Renal cortex interstitium (tissue), 15 donors: ENCODE measurements at places on chromosomes 16 and 17.

DNA sequence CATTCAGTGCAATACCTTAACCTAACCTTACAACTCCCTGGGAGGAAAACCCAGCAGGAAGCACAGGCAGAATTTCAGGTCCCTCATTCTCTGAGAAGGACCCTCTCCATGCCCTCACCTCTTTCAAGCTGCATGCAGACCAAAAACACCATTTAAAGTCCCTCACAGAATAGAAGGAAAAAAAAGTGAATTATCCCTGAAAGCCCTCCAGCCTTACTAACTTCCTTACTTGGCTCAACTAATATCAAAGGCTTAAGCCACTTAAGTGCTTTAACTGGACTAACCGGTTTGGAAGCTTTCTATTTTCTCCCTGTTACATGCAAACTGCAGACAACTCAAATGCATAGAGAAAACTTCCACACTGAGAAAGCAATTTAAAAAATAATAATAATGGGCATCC, 60.5 kb downstream of the ADAMTS18 start:
- DNase-seq = no peak

GRCh38 chr17:82345151-82345976, 11.8 kb upstream of the SECTM1 start:
- DNase-seq = no peak

- DNase-seq = no peak
These were observed 27.0 kb downstream of the CCR7 start for GRCh38 chr17:40538019-40538935.

DNA sequence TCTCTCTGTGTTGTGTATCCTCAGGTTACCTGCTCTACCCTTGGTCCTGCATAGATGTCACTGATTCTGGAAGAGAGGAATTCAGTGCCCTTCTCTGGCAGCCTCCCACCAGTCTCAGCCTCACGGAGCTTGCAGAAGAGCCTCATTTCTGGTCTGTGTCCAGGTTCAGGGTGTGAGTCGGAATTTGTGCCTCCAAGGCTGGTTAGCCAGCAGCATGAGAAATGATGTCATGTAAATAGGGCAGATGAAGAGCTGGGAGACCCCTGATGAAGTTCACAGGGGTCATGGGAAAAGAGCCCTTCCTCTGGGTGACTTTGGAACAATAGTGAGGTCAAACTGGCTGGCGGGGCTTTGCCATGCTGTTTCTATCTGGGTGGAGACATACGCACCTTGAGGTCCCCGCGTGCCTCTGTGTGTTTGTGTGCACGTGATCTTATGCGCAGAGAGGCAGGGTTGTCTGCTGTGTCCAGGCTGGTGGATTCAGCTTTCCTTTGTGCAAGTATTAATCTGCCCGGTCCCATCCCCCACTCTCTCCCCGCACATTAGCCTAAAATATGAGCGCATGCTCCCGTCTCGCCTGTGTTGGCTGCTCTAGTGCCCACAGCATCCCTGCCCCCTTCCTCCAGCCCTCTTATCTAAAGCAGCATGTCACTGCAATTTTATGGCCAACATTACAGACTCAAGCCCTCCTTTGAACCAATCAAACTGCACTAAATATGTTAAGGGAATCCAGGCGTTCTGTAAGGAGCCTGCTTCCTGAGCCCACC, 256.3 kb upstream of the ZFHX3 start:
- no peak for DNase-seq

DNA sequence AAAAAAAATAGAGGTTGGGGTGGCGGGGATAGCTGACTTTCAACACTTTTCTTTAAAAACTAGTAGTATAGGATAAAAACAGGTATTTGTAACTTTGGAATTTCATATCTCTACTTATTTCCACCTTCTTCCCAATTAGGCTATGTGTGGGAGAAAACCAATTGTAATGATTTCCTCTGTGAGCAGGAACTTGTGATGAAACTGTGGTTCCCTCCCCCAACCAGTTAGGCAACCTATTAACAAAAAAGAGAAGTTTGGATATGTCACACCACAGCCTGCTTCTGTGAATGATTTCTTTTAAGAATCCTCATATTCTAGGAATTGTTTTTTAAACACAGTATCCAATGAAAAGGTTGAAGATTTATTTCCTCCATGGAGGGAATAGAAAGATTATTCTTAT, 1.9 kb downstream of the IGSF6 start:
- no peak for DNase-seq

DNA sequence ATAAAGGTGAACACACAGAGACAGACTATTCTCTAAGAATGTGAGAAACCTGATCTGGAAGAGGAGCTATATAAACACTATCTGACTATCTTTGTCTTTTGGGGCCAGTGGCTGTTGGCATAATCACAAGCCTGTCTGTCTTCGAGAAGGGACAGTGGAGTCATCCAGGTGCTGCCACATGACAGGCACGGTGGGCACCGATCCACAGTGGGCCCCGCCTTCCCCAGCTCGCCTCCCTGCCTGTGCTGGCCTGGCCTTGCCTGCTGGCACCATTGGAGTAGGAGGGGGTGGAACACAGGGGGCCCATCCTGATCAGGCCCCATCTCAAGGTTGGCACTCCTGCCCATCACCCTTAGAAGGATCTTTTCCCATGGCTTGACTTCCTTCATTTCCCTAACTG, 112.8 kb downstream of the CCDC182 start:
- DNase-seq = no peak

DNA sequence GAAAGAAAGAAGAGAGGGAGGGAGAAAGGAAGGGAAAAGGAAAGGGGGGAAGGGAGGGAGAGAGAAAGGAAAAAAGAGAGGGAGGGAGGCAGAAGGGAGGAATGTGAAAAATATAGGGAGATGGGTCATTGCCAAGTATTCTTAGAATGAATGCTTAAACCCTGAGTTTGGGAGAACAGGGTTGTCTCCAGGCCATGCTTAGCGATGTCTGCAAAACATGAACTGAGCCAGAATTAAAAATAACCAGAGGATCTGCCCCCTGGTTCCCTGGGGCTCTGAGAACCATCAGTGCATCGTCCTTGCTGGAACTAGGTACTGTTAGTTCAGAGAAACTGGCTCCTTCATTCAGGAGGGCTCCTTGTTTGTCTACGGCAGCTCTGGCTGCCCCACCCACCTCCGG, 170.4 kb downstream of the IRX5 start:
- peak; percentile 33 for DNase-seq

DNA sequence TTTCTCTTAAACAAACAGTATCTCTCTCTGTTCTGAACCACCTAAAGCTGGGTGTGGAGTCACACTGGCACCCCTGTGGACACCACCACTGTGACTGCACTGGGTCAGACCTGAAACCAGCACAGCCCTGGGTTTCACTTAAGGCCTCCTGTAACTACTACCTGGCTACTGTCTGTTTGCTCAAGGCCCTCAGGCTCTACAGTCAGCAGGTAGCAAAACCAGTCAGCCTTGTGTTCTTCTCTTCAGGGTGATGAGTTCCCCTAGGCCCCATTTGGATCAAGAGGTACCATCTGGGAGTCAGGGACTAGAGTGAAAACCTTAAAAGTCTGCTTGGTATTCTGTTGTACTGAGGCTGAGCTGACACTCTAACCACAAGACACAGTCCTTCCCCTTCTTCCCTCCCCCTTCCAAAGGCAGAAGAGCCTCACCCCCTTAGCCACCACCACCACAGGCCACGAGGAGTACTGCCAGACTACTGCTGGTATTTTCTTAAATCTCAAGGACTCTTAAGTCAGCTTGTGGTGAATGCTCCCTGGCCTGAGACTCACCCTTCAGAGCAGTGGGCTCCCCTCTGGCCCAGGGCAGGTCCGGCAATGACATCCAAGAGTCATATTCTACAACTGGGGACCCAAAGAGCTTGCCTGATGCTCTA, 153.2 kb upstream of the MON1B start:
- no peak for DNase-seq

DNA sequence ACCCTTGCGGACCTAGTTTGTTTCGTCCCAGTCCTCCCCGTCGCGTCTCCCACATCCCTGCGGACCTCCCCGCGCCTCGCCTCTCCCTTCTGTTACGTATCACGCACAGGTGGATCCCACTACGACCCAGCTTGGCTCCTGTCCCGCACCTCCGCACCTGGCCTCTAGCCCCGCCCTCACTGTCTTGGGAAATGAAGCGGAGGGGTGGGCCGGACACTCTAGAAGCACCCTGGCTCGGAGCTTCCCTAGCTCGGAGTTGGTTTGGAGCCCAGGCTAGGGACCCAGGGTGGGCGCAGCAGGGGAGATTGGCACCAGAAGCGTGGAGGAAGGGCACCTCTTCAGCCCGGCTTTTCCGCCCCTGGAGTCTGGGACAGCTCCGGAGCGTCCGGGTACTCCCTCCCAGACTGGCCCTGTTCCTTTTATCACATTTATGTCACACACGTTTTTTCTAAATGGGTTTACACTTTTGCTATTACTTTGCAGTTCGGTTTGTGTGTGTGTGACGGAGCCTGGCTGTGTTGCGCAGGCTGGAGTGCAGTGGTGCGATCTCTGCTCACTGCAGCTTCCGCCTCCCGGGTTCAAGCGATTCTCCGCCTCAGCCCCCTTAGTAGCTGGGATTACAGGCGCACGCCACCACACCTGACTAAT, 1.4 kb upstream of the CEMP1 start:
- no peak for DNase-seq

DNA sequence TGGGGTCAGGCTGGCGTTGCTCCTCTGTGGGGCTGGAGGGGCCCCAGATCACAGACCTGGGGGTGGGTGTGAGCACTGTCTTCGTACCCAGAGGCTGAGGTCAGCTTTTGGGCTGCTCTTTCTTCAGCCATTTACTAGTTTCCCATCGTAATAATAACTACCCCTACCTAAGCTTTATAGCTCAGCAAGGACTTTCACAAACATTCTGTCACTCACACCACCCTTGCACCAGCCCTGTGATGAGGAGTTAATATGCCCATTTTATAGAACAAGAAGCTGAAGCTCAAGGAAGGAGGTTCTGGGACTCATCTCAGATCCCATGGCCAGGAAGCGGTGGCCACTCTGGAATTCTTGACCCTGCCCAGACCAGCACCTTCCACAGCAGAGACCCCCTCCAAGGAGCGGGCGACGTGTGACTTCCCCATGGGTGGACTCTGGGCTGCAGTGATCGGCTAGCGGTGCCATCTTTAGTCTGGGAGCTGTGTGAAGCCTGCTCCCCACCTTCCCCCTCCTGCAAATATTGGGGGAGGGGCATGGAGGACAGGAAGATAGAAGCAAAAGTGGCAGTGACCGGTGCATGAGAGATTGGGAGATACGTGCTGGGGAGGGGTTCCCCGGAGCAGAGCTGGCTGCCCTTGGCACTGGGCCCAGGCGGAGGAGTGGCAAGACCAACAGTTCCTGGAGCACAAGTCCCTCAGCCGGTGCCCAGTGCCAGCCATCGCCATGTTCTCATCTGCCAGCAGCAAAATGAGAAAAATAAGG, 81.8 kb upstream of the TOB1 start:
- no peak for DNase-seq

- DNase-seq = no peak
These were observed 91.6 kb downstream of the OR1D5 start for GRCh38 chr17:2971851-2972250.

DNA sequence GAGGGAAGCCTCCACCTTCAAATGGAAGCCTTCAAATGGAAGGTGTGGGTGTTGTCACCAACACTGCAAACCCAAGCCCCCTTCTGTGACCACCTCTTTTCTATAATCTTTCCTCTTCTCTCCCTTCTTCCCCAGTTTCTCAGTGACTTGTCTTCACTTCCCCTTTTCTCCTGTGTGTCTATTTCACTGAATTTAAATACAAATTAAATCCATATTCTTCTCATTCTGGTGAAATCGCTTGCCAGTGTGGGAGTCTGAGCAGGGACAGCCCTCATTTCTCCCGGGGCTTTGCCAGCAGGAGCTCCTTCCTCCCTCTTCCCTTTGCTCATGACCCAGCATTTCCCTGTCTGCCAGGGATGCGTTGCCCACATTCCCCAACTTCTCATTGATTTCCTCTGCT, 6.4 kb upstream of the ITGAX start:
- DNase-seq = no peak

DNA sequence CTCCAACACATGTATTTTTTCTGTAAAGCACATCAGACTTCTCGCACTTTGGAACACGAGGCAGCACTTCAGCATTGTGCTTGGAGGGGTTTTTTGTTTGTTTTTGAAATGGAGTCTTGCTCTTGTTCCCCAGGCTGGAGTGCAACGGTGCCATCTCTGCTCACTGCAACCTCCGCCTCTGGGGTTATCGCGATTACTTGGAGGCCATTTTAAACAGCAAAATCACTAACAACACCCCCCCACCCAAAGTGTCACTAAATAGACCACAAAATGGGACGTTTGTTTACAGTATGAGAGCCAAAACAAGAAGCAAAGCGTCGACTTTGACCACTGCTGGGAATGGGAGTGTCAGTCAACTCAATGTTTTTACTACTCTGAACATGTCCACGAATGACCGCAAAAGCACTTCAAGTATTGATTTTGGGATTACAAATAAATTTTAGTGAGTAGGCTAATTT, 9.0 kb upstream of the C16orf87 start:
- no peak for DNase-seq

- DNase-seq = no peak
These were observed 601.5 kb upstream of the SOX9 start for GRCh38 chr17:71519285-71519684.

- no peak for DNase-seq
These were observed 13.1 kb downstream of the SKA2 start for GRCh38 chr17:59141860-59142259.

- no peak for DNase-seq
These were observed 11.8 kb downstream of the HSD11B2 start for GRCh38 chr16:67442581-67443255.

- no peak for DNase-seq
These were observed 7.0 kb downstream of the IRX6 start for GRCh38 chr16:55330781-55331647.

DNA sequence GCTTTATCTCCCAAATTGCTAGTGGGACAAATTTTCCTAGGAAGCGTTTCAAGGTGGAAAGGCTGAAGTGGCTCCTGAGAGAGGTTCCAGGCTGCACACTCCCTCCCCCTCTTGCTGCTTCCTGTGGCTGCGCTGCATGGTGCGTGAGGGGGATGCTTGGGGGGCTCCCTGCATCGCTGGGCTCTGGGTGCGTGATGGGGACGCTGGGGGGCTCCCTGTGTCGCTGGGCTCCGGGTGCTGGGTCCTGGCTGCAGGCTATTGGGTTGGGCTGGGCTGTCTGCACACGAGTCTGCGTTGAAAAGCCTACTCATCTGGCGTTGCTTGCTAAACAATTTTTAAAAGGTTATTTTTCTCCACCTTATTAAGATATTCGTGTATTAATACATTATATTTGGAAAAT, 30.1 kb downstream of the NDEL1 start:
- DNase-seq = no peak

- DNase-seq = no peak
These were observed 13.3 kb downstream of the WIPI1 start for GRCh38 chr17:68443972-68444464.

GRCh38 chr16:62974424-62974823, 938.2 kb upstream of the CDH8 start:
- DNase-seq = no peak

- DNase-seq = no peak
These were observed 21.1 kb downstream of the TANC2 start for GRCh38 chr17:62987136-62987535.

GRCh38 chr17:7001318-7001961, 5.6 kb downstream of the ALOX12 start:
- DNase-seq = no peak

DNA sequence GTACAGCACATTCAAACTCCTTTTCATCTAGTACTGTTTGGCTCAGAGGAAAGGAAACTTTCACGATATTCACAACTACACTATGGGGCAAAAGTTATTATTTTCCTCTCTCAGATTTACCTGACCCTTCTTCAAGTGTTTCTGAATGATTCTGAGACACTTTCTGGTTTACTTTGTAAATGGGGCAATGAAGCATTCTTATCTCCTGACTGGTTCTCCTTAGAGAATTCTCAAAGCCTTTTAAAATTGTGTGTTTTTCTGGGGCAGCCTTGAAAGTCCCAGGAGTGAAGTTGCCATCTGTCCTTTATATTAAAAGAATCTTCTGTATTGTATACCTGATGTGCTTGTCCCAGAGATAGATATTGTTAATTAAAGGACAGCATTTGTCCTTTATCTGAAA, 264.9 kb downstream of the FTO start:
- DNase-seq = no peak
